T-helper 2 cell treated with Interferon-gamma antibody and Interleukin-4, amounts not matched to agents 5 μg/mL and 100 μg/mL, for 36 hours (primary cell): ENCODE measurements at places on chromosomes 16 and 17.
A peak's percentile ranks its signal among the peaks of the same experiment; 100 is the strongest.

DNA sequence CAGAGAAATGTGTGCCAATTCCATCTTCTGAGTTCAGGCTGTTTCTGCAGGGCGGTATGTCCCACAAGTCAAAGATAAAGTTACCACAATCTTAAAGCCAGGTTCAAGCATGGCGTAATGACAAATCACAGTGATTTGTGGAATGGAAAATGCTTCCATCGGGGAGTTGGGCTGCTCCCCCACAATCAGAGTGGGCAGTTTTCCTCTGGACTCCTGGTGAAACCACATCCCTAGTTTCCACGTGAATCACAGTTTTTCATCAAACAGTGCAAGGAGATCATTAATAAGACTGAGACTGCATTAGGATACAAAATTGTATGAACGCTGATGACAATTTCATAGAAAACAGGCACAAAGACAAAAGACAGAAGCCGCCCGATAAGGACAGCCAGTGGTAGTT, 3.6 kb downstream of the LITAF start:
- no peak for DNase-seq

DNA sequence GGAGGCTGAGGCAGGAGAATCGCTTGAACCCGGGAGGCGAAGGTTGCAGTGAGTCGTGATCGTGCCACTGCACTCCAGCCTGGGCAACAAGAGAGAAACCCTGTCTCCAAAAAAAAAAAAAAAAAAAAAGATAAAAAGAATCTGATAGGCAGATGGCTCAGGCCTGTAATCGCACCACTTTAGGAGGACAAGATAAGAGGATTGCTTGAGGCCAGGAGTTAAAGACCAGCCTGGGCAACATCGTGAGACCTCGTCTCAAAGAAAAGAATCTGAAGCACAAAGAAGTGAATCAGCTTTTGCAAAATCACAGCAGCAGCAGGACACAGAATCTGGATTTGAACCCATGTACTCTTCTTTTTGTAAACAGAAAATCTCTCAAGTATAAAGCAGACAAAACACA, 7.6 kb downstream of the NOB1 start:
- no peak for DNase-seq

- DNase-seq, result no peak
Measured at GRCh38 chr16:17358846-17359245, 111.9 kb downstream of the XYLT1 start.

- no peak for DNase-seq
Measured at GRCh38 chr16:70610273-70611223, 35.8 kb upstream of the IL34 start.

DNA sequence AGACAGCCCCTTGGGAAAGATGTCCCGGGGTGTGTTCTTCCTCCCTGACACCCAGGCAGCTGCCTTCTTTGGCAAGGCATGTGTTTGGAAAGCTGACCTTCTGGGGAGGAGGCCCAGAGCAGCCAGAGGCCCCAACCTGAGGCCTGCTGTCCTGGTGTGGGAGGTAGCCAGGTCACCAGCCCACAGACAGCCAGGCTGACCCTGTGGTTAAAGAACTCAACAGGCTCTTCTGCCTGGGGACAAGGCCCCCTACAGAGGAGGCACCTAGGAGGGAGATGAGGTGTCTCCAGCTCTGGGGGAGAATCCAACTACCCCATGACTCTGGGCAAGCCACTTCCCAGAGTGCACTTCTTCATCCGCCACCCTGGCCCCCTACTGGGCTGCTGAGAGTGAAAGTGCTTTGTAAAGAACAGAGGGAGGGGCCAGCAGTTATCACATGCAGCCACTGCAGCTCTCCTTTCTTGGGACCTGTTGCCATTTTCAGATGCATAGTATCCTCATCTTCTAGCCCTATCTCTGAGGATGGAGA, 13.1 kb upstream of the SREBF1 start:
- peak; percentile 82 for DNase-seq

DNA sequence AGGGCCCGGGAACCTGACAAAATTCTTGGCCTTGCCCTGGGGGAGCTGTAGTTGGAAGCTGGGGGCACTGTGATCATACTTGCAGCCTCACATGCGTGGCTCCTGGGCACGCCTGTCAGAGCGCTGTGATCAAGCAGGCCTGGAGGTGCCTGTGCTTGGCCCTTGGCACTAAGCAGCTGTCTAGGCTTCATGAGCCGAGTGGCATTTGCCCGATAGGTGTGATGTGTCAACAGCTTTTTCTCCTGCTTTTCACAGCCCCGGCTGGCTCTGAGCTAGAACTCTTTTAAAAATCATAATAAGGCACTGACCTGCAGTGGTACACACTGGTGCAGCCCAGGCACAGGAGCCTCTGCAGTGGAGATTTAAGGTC, 113.8 kb downstream of the SOCS1 start:
- DNase-seq, result no peak

GRCh38 chr16:47624563-47624962, 163.4 kb downstream of the PHKB start:
- no peak for DNase-seq

DNA sequence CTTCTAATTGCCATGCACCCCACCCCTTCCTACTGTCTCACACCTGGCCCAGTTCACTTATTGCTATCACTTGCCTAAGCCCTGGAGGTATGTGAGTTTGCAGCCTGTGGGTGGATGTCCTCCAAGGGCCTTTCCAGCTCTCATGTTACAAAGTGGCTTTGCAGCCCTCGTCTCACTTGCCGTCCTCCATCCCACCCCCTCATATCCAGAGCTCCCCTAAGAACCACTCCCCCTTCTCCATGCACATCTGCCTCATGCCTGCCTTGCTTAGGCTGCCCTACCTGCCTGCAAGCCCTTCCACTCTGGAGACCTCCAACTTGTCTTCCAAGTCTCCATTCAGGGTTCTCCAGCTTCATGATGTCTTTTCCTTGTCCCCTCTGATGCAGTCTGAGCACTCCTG, 119.4 kb upstream of the NLRP1 start:
- no peak for DNase-seq

DNA sequence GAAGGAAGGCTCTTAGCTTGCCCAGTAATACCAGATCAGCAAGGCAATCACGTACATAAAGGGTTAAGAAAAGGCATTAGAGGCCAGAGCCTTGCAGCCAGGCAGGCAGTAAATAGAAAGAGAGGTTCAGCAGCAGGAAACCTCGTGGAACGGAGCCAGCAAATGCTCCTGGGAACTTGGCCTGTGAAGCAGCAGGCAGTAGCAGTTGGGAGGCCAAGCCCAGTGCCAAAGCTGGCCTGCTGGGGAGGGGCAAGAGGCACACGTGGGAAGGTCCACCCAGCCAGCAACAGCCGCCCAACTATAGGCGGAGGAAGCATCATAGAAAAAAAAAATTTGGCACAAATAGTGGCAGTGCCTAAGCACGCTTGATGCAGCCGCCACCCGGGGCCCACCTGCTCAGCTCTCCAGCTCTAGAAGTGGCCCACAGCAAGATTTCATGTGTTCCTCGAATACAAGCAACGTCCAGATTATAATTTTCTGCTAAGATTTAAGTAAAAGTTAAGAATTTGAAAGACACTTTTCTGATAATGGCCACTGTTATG, 2339.5 kb downstream of the TP53TG3F start:
- no peak for DNase-seq

DNA sequence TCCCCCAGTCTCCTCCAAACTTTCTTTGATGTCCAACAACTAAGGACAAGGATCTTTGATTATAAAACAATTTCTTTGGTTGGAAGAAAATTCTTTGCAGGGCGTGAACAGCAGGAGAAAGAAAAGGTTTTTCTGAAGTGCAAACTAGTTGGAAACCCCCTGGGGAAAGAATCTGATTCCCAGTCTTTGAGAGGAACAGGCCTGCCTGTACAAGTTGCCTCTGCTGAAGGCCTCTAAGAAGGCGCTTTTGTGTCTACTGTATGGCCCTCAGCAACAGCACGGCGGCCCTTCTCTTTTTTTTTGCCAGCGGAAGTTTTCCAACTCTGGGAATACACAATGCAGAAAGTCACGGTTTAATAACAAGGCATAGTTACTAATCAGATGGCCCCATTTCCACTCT, 14.0 kb downstream of the RNF43 start:
- no peak for DNase-seq
